Amygdala (tissue), 56 donors: ENCODE measurements at places on chromosomes 12 and 14.

DNA sequence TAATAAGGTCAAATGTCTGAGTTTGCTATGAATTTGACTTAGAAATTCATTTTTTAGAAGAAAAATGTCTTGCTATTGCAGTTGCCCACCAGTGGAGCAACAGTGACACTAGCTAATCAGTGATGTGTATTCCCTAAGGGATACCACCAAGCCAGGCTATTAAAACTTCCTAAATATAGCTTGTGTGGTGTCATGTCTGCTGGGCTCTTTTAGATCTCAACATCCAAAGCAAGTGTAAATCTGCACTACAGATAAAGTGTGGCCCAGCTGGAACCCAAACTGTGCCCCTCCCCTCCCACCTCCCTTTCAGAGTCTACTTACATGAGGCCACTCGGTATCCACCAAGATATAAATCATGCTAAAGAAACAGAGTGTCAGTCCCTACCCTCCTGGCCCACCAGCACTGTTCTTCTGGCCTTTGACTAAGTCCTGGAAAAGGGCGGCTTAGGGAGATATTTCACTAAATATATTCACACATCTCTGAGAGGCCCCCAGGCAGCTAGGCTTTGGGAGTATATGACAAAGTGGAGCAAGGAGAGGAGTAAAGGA lies 53.8 kb downstream of the SLC35F4 start:
- no peak for DNase-seq

DNA sequence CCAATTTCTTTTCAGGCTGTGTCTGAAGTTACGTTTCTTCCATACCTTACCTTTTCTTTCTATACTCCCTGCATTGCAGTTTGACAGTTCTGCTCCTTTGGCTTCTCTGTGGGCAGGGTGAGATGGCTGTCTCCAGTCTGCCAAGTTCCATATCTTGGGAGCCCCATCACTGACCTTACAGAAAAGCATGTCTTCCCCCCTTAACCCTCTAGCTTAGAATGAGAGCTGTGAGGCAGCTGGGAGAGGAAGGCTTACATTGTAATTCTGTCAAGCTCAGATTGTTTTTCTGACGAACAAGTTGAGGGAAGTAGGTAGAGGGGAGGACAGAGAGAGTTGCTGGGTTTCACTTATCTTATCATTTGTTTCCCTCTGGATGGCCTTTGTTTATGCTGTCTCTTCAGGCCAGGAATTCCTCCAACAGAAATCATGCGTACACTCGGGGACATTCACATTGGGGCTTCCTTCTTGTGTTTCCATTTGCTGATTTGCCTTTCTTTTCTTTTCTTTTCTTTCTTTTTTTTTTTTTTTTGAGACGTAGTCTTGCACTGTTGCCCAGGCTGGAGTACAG lies 9.3 kb downstream of the DAAM1 start:
- no peak for DNase-seq

DNA sequence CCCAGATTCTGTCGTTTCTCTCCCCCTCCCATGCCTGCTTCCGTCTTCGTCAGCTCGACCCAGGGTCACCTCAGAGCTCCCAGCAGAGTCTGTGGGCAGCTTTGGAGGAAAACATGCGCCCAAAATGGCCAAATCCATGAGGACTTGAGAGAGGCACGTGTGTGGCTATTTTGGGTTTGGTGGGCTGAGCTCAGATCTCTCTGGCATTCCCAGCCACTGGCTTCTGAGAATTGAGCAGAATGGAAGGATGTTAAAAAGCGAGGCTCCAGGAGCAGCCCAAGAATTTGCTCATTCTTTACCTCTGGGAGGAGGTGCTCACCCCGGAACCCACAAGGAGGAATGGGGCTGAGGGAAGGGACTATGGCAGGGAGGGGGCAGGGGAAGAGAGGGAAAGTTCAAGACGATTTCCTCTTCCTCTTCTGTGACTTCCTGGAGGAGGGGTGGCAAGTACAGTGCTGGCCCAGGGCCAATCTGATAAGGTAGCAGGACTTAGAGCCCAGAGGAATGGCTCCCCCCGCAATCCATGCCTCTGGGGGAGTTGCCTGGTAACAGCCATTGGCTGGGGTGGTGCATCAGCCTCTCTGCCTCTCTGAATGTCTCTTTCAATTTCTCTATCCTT lies 20.1 kb downstream of the TSPAN9 start:
- no peak for DNase-seq

GRCh38 chr14:96214793-96215192 lies 10.2 kb downstream of the BDKRB2 start:
- DNase-seq: no peak

DNA sequence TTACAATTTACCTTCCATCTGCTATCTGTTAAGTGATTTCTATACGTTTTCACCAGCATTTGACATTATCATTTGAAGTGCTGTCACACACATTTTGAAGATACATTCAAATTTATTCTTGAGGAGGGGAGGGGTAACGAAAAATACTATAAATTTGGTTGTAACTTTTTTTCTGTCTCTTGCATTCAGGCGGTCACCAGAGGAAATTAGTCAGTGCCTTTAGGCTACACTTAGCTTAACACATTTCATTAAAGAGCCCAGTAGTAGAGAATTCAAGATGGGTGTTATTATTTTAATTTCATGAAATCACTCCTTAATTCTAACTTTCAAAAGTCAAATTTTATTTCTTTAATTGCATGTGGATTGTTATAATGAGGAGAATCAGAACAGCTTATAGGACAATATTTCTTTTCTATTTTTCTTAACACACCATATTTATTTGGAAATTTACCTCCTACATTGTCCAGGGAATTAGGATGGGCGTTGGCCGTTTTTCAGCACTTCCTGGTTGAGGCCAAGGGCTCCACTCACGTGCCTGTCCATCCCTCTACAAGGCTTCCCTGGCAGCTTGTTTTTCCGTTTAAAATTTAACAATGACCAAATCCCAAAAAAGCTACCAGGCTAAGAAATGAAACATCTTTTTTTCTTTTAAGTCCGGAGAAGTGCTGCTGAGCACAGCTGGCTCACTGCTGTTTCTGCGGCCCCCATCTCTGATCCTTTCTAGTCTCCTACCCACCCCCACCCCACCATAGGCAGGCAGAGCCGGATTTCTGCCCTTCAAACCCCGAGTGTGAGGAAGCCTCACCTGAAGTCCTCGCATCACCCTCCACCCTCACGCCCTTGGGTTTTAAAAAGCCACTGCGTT lies 1.1 kb upstream of the FAR2 start:
- no peak for DNase-seq

GRCh38 chr14:51996148-51996746 lies 6.9 kb downstream of the RTRAF start:
- DNase-seq: no peak

DNA sequence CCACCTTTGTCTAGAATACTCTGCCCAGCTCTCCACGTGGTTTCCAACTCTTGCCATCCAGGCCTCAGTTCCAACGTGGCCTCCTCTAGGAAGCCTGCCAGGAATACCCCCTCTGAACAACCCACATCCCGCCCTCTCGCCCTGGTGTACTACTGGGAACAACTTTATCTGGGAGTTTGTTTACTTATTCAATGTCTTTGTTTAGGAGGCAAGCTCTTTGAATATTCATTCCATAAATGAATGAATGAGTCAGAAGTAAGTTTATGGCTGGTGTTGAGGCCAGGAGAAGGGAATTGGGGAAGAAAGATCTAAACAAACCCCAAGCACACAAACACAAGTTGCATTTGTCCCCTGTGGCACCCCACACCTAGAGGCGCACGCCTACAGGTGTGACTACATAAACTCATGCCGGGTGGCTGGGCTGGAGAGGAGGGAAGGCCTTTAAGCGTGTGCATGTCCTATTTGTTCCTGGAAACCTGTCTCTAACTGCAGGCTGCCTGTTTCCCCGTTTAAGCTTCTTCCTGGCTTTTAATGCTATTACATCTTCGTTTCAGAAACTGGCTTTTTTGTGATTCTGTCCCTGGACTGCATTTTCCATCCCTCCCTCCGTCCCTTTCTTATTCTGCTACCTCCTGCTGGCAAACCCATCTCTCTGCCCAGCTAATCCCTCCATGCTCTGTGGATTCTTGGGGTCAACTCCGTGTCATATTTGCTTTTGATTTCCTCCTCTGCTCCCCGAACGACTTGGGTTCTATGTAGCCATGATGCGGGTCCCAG lies 57.9 kb downstream of the FZD10 start:
- DNase-seq: no peak

- DNase-seq: no peak
Measured at GRCh38 chr12:99284161-99284560, 363.4 kb upstream of the GARIN6 start.

DNA sequence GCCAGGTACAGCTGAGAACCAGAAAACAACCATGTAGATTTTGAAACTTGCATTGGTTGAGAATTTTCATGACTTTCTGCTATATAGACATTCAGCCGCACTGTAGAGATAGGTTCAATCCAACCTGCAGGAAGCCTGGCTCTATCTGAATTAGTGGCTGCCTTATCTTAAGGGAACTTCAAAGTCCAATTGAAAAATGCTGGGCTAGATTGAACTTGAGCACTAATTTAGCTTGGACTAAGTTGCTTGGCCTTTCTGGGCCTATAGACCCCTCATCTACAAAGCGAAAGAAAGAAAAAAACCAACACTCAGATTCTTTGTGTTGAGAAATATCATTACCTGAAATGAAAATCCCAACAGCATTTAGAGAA lies 332.4 kb downstream of the NUAK1 start:
- DNase-seq: no peak

DNA sequence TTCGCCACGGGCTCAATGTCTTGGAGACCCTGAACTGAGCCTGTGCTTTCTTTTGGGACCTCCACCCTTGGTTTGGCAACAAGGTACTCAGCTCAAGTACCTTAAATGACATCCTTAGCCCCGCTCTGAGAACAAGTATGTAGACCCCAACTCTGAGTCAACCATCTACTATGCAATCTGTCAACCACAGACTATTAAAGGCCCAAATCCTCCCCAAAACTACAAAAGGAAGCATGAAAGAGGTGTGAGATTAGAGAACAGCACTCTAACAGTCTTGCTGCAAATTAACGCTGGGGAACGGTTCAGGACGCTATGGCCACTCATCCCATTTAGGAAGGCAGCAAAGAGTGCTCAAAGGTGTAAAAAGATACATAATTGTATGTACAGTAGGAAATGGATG lies 52.1 kb downstream of the CCDC88C start:
- DNase-seq: no peak

GRCh38 chr12:25829192-25829591 lies 129.3 kb upstream of the RASSF8 start:
- DNase-seq: no peak

GRCh38 chr14:63418020-63418419 lies 99.3 kb upstream of the GPHB5 start:
- DNase-seq: no peak

- DNase-seq: no peak
Measured at GRCh38 chr12:73951956-73952703, 585.5 kb upstream of the ATXN7L3B start.

DNA sequence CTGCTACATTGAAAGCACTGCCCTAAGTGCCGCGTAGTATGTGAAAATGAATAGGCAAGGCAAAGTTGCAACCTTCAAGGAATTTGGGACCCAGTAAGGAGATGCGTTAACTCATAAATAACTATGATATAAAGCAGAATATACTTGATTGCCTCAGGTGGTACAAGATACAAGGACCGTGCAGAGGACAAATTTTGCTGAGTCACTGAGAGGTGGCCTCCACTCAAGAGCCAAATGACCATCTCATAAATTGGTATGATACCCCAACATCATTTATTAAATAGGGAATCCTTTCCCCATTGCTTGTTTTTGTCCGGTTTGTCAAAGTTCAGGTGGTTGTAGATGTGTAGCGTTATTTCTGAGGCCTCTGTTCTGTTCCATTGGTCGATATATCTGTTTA lies 35.7 kb downstream of the IGF1 start:
- DNase-seq: no peak

DNA sequence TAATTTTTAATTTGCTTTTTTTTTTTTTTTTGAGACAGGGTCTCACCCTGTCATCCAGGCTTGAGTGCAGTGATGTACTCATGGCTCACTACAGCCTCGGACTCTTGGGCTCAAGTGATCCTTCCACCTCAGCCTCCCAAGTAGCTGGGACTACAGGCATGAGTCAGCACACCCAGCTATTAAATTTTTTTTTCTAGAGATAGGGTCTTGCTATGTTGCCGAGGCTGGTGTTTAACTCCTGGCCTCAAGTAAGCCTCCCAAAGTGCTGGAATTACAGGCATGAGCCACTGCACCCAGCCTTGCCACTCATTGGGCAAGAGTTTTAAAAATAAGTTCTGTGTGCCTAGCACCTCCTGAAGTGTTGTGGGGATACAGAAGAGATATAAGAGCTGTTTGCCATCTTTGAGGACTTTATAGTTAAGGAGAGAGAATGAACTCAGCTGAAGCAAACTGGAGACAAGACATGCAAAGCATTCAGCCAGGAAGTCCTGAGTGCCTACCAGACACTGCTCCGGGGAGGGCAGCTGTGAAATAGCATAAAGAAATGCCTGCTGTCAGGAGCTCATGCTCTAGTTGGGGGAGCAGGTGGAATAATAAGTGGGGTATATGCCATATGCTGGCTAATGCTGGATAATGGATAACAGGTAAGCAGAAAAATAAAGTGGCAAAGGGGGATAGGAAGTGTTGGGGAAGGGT lies 15.0 kb upstream of the EMP1 start:
- DNase-seq: no peak

DNA sequence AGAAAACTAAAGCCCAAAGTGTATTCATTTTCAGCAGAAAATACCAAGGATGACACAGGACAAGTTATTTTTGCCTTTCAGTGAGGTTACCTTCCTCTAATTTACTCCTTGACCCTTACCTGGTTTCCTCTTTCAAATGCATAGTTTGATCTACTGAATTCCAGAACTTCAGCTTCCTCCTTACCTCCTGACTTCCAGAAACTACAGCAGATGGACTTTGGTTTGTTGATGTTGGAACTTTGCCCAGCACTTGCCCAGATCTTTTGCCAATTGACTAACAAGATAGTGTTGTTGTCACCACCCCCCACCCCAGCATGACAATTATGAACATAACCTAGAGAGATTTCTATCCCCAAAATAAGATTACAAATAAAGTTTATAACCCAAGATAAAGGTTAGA lies 63.2 kb downstream of the NAV3 start:
- no peak for DNase-seq

- DNase-seq: peak; percentile 14
Measured at GRCh38 chr12:122106843-122107242, 28.3 kb downstream of the MLXIP start.

DNA sequence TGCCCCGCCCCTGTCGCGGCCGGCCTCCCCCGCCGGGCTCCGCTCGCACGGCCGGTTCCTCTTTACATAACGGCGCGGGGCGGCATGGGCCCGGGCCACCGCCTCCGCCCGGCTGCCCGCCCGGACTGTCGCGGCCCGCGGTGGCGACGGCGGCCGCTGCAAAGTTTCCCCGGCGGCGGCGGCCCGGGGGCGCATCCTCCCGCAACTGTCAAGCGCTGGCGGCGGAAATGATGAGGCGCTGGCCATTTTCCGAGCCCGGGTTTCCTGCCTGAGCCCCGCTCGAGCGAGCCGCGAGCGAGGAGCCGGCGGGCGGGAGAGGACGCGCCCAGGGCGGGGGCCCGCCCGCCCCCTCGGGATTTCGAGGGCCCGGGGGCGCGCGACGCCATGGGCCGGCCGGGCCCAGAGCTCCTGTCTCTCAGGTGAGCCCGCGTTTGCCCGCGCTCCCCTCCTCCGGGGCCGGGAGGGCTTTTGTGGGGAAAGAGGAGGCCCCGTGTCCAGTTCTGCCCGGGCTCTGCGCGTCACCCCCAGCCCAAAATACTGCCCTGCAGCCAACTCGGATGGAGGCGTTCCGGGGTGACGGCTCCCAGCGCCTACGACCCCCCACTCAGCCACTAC lies at the start of gene SH2B3:
Gene SH2B3 (plus strand): TSS at position 65 of the 615 bp plus-strand sequence. CDS start 12,223 bp downstream, outside the sequence.
- DNase-seq: no peak
